Lung microvascular endothelial cell (primary cell): ENCODE measurements at places on chromosomes 4 and X. TPM values are rescaled to one million over a fixed set of nuclear protein-coding genes. Genes with fewer than 3 reads are reported as not detected.

GRCh38 chr4:41989994-41990364 is 351 bp upstream of the SLC30A9 start:
- no peak for DNase-seq

The MSX1 gene
- total RNA-seq, result 0.40 and 2.0 TPM in 2 replicates

DNA sequence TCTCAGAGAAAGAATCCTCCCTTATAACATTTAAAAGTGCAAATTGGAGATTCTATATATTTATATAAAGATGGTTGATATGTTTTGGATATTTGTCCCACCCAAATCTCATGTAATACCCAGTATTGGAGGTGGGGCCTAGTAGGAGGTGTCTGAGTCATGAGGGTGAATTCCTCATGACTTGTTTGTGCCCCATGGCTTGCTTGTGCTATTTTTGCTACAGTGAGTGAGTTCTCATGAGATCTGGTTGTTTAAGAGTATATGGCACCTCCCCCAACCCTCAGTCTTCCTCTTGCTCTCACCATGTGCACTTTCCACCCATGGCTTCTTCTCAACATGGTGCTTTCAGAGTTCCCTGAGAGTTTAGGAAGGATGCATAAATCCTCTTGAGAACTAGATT is 9.5 kb upstream of the ANKRD50 start:
- no peak for DNase-seq

The PWWP3B gene
- total RNA-seq, result under 0.01 TPM in 1 of 2 replicates, not detected in the other
